Activated CD8-positive, alpha-beta T cell treated with anti-CD3 and anti-CD28 coated beads for 36 hours (primary cell): ENCODE measurements at places on chromosomes 1 and 21. TPM values are rescaled to one million over a fixed set of nuclear protein-coding genes. Genes with fewer than 3 reads are reported as not detected.

DNA sequence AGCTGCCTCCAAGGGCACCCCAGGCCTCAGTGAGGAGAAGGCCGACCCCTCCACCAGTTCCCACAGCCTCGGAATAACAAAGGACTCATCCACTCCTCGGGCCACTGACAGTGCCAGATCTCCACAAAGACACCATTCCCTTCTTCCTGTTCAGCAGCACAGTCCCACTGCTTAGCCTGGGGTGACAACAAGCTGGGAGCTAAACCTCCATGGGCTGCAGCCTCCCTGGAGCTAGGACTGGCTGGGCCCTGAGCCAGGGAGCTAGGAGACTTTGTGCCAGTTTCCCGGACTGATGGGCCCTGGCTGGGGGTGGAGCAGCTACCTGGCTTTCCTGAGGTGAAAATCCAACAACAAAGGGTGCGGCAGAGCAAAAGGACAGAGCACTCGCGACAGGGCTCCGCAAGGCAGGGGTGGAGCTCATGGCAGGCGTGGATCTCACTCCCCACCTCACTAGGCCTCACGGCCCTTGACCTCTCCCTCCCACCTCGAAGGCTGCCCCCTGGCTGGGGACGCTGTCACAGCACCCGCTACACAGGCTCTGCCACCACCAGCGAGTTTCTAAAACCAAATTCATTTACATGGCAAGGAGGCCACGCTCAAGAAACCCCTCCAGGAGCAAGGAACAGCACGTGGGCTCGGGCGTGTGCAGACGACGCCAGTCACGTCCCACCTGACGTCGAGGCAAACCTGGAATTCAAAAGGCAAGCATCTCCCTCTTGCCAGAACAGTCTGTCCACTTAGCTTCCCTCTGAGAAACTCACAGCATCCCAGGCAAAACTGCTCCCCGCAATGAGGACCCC, 13.8 kb downstream of the SLC35E2B start:
- H3K4me1 ChIP-seq: peaks cover 24% of the 10 kb centered on the region
- H3K36me3 ChIP-seq: peaks cover 15% of the 10 kb centered on the region
- H3K4me3 ChIP-seq: peak overlapping the region; percentile 82
- H3K27ac ChIP-seq: peak overlapping the region; percentile 97
- DNase-seq: peak; percentile 89
- no peaks in the 10 kb centered on the region for H3K27me3 ChIP-seq

GRCh38 chr1:183214021-183214970, 28.2 kb downstream of the LAMC2 start:
- no peaks in the 10 kb centered on the region for H3K36me3 ChIP-seq
- peaks cover 1% of the 10 kb centered on the region for H3K27me3 ChIP-seq
- no peak for DNase-seq
- H3K4me3 ChIP-seq: no peak overlapping the region
- peaks cover 16% of the 10 kb centered on the region for H3K4me1 ChIP-seq

- no peak for DNase-seq
- no peak overlapping the region for H3K27ac ChIP-seq
- no peak overlapping the region for H3K4me3 ChIP-seq
- H3K27me3 ChIP-seq: no peaks in the 10 kb centered on the region
- no peaks in the 10 kb centered on the region for H3K36me3 ChIP-seq
Measured at GRCh38 chr1:54571803-54572541, 23.9 kb downstream of the ACOT11 start.

GRCh38 chr21:45488931-45489721, 53.1 kb downstream of the SLC19A1 start:
- no peaks in the 10 kb centered on the region for H3K36me3 ChIP-seq
- H3K4me1 ChIP-seq: no peaks in the 10 kb centered on the region
- DNase-seq: no peak
- no peaks in the 10 kb centered on the region for H3K27me3 ChIP-seq
- H3K4me3 ChIP-seq: no peak overlapping the region

- H3K36me3 ChIP-seq: no peaks in the 10 kb centered on the region
- H3K4me3 ChIP-seq: no peak overlapping the region
- no peak overlapping the region for H3K27ac ChIP-seq
- H3K4me1 ChIP-seq: no peaks in the 10 kb centered on the region
- DNase-seq: no peak
Measured at GRCh38 chr1:233514946-233515391, 98.9 kb upstream of the KCNK1 start.

GRCh38 chr1:74613894-74614293, 59.7 kb downstream of the ERICH3 start:
- no peak for DNase-seq
- H3K27me3 ChIP-seq: no peaks in the 10 kb centered on the region
- H3K36me3 ChIP-seq: no peaks in the 10 kb centered on the region
- H3K4me3 ChIP-seq: no peak overlapping the region

DNA sequence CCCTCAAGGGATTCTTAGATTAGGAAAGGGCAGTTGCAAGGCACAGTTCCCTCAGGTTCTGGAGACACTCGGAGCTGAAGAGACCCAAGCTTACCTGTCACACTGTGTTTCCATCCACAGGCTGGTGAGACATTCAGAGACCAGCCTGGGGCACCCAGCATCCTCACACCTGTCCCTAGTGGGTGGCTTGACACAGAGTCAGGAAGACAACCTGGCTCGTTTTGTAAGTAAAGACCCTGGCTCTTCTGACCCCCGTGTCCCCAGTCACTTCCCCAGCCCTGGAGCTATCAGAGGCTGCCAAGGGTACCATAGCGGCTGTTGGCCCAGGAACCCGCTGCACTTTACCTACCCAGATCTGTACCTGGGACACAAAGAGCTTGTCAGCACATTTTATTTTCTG, 409.8 kb downstream of the MATN1 start:
- H3K27me3 ChIP-seq: peaks cover 3% of the 10 kb centered on the region
- H3K27ac ChIP-seq: no peak overlapping the region
- no peaks in the 10 kb centered on the region for H3K4me1 ChIP-seq
- H3K36me3 ChIP-seq: no peaks in the 10 kb centered on the region
- H3K4me3 ChIP-seq: no peak overlapping the region

DNA sequence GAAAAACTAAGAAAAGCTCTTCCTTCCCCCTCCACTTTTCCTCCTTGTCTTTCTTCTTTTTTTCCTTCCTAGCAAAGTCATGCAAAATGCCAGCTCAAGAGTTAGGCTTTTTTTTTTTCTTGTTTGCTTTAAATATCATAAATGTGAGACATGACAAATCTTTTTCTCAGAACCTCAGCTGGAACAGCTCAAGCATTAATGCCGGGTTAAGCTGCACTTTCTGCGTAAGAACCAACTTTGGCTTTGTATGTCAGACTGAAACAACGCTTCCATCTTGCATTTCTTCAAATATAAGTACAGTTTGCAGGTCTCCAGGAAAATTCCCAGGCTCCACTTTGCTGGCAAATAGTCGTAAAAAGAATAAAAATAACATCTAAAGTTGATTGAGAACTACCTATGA, 20.7 kb upstream of the LMO4 start:
- peaks cover 6% of the 10 kb centered on the region for H3K27me3 ChIP-seq
- H3K27ac ChIP-seq: no peak overlapping the region

- H3K27me3 ChIP-seq: no peaks in the 10 kb centered on the region
- H3K27ac ChIP-seq: peak overlapping the region; percentile 7
- no peak overlapping the region for H3K4me3 ChIP-seq
- peaks cover 66% of the 10 kb centered on the region for H3K4me1 ChIP-seq
Measured at GRCh38 chr21:15742052-15742670, 12.4 kb downstream of the USP25 start.

DNA sequence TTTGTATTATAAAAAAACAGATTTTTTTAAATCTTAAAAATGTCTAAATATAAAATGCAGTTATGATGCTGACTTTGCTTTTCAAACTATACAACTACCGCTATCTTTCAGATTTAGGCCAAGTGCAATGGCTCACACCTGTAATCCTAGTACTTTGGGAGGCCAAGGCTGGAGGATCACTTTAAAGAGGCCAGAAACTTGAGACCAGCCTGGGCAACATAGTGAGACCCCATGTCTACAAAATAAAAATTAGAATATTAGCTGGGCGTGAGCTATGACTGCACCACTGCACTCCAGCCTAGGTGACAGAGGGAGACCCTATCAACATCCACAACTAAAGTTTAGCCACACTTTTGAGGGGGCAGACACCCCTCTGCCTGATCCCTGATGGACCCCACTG, 20.3 kb downstream of the ZBTB17 start:
- H3K4me3 ChIP-seq: no peak overlapping the region
- peaks cover 91% of the 10 kb centered on the region for H3K4me1 ChIP-seq
- H3K36me3 ChIP-seq: peaks cover 35% of the 10 kb centered on the region
- no peak for DNase-seq
- no peaks in the 10 kb centered on the region for H3K27me3 ChIP-seq
- peak overlapping the region; percentile 72 for H3K27ac ChIP-seq

- H3K4me3 ChIP-seq: no peak overlapping the region
- no peak overlapping the region for H3K27ac ChIP-seq
- H3K27me3 ChIP-seq: no peaks in the 10 kb centered on the region
- no peak for DNase-seq
Measured at GRCh38 chr1:105730701-105731100, 1325.8 kb upstream of the PRMT6 start.

GRCh38 chr1:159492575-159493323, 43.1 kb downstream of the OR10J5 start:
- no peak for DNase-seq
- H3K36me3 ChIP-seq: no peaks in the 10 kb centered on the region
- no peak overlapping the region for H3K4me3 ChIP-seq
- peaks cover 3% of the 10 kb centered on the region for H3K27me3 ChIP-seq

Gene CELA2A
- total RNA-seq: not detected

Gene BLACAT1
- total RNA-seq: not detected

Gene RHCE
- 0.50 TPM for total RNA-seq

Gene FAM3B
- not detected for total RNA-seq

Gene PLA2G5
- total RNA-seq: not detected

Gene ATP1A2
- not detected for total RNA-seq

Gene RGSL1
- total RNA-seq: not detected

Gene BTBD8
- total RNA-seq: 2.0 TPM

Gene CAMK1G
- not detected for total RNA-seq

Gene B3GALT5
- total RNA-seq: not detected

Gene SH2D5
- 1.3 TPM for total RNA-seq
